ENCODE measurements at places on chromosomes 13 and 19.
A peak's percentile ranks its signal among the peaks of the same experiment; 100 is the strongest.

GRCh38 chr13:98343461-98343860 lies 166.4 kb upstream of the RNF113B start:
- no peak for DNase-seq

GRCh38 chr13:85590231-85590931 lies 208.8 kb downstream of the SLITRK6 start:
- peak; percentile 50 for DNase-seq

GRCh38 chr13:70107498-70108281 lies at the start of gene ATXN8OS:
ATXN8OS (plus strand) TSS chr13:70107826.
- DNase-seq: no peak

- DNase-seq: no peak
These were observed 305.7 kb downstream of the SHISA2 start for GRCh38 chr13:25746131-25746530.

GRCh38 chr19:16315825-16316505 lies 8.7 kb upstream of the KLF2 start:
- peak; percentile 99 for DNase-seq

DNA sequence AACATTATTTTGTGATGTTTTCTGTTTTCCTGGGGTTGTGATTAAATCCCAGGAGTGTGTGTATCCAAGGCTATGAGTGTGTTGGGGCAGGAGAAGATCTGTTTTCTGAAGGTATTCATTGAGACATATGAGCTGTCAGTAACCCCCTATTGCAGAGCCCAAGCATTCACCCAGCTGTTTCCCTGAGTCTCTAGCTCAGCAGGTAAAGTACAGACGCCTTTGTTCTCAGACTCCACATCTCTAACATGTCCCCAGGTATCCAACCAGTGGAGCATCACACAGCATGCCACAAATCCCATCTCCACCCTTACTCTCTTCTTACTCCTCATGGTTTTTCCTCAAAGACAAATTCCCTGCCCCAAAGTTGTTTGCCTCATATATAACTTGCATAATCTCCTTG lies 213.6 kb downstream of the PCDH20 start:
- no peak for DNase-seq

Data from EH (cell line).